ENCODE measurements at places on chromosomes 12 and 14. TPM values are rescaled to one million over a fixed set of nuclear protein-coding genes. Genes with fewer than 3 reads are reported as not detected.

MANSC4 gene
- not detected for total RNA-seq

PARP2 gene
- total RNA-seq, result 23.5 TPM

LRR1 gene
- total RNA-seq, result 25.0 TPM

SYCP3 gene
- total RNA-seq, result 0.08 TPM

SLC38A1 gene
- total RNA-seq, result 79.3 TPM

TSHR gene
- not detected for total RNA-seq

TMCC3 gene
- total RNA-seq, result 3.5 TPM

LGALS3 gene
- total RNA-seq, result 69.3 TPM

CPNE6 gene
- total RNA-seq, result not detected

ANO2 gene
- 0.21 TPM for total RNA-seq

ANKRD33 gene
- total RNA-seq, result not detected

GRIP1 gene
- 4.7 TPM for total RNA-seq

PRKD1 gene
- 4.9 TPM for total RNA-seq

PLA2G1B gene
- not detected for total RNA-seq

ANG gene
- 0.72 TPM for total RNA-seq

FAM222A gene
- 7.3 TPM for total RNA-seq

RILPL1 gene
- total RNA-seq, result 20.0 TPM

CFAP251 gene
- 1.4 TPM for total RNA-seq

BMAL2 gene
- total RNA-seq, result 9.0 TPM

GDF3 gene
- total RNA-seq, result not detected

SSTR1 gene
- not detected for total RNA-seq

CLMN gene
- total RNA-seq, result 14.7 TPM

GUCY2C gene
- not detected for total RNA-seq

TPPP2 gene
- not detected for total RNA-seq

C12orf50 gene
- total RNA-seq, result not detected

AMN1 gene
- total RNA-seq, result 7.4 TPM

TMBIM6 gene
- 240 TPM for total RNA-seq

ITGB7 gene
- total RNA-seq, result 2.2 TPM

BCL2L14 gene
- total RNA-seq, result not detected

TAS2R7 gene
- total RNA-seq, result not detected

HOXC12 gene
- total RNA-seq, result 2.8 TPM
